Cortex of kidney (tissue), 1 donor: ENCODE measurements at places on chromosomes 2 and 18.

DNA sequence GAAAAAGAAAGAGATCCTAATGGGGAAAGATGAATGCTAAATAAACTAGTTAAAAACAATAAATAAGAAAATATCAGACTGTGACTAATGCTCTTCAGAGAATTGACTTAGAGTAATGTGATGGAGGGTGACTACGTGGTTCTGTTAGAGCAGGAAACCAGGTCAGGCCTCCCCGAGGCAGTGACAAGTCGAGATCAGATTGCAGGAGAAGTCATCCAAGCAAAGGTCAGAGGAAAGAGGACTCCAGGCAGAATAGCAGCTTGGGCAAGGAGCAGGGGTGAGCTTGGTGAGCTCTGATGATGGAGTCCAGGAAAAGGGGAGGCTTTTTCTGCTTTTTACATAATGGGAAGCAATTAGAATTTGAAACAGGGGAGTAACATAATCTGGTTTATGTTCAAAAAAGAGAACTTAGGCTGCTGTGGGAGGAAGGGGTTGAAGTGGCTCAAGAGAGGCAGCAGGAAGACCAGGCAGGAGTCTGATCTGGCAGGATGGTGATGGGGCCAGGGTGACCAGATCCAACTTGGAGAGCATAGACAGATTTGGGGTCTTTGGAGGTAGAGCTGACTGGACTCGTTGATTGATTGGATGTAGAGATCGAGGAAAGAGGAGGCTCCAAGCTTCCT is 27.3 kb upstream of the ITGB6 start:
- DNase-seq = no peak

DNA sequence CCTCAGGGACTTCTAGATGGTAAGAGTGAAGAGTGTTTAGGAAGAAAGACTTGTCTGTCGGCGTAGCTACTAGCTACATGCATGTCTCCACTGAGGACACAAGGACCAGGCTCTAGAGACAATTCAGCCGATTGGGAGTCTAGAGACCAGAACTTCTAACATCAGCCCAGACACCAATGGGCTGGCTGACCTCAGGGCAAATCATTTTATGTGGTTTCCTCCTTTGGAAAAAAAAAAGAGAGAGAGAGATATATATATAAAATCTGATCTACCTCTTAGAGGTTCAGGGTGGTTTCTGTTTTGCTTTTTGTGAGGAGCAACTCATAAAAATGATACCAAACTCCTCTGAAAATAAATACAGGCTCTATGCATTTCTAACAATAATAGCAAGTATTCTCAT is 212.8 kb downstream of the BCL2 start:
- DNase-seq = no peak

DNA sequence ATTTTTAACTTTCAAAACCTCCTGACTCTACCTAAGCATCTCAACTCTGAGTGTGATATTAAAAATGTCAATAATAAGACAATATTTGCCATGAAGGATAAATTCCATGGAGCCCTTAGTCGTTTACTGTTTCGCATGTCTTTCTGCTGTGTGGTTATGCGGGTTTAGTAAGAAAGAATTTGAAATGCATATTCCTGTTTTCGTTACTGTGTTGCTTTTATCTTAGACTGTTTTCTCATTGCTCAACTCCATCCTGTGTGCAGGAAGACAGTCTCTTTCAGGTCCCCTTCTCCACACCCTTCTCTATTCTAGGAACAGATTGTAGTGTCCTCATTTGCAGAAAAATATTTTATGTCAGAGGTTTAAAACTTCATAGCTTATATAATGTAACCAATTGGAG is 82.5 kb upstream of the MAP3K20 start:
- DNase-seq = no peak

DNA sequence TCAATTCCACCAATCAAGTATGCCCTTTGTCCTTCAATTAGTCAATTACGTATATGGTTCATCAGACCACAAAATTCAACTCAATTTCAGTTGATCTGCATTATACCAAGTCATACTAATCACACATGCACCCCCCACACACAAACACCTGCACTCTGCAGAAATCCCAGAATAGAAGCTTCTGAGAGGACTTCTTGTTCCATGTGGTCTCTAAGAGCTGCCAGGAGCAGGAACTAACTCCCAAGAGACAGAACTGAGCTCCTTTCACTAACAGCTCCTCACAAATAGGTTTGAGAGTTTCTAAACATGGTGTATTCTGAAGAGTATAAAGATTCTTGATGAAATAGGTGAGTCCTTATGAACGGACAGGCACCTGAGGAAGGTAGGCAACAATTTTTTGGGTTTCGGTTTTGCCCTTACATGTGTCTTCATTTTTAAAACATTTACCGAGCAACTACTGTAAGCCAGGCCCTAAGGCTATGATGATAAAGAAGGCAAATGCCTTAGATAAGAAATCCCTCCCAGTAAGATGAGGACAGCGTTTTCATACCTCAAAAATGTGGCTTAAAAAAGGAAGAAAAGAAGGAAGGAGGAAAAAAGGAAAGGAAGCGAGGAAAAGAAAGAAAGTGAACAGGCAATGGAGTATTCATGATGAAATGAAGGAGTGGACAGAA is 183.1 kb downstream of the PID1 start:
- DNase-seq = no peak

GRCh38 chr2:100801402-100801801 is 18.5 kb upstream of the NPAS2 start:
- DNase-seq = no peak

DNA sequence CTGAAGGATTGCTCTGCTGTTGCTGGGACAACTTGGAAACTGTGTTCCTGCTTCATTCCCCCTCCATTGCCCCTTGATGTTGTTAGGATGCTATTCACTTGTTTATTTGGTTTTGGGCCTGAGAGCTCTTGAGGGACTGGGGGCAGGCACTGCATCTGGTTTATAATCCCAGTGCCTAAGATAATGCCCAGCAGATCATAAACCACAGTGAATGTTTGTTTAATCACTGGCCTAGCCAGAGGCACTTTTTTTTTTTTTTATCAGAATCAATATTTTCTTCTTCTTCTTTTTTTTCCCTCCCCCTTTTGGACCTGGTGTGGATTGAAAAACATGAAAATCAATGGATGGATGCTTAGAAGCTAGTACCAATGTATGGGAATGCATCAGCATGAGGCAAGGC is 38.1 kb downstream of the KCNS3 start:
- no peak for DNase-seq

DNA sequence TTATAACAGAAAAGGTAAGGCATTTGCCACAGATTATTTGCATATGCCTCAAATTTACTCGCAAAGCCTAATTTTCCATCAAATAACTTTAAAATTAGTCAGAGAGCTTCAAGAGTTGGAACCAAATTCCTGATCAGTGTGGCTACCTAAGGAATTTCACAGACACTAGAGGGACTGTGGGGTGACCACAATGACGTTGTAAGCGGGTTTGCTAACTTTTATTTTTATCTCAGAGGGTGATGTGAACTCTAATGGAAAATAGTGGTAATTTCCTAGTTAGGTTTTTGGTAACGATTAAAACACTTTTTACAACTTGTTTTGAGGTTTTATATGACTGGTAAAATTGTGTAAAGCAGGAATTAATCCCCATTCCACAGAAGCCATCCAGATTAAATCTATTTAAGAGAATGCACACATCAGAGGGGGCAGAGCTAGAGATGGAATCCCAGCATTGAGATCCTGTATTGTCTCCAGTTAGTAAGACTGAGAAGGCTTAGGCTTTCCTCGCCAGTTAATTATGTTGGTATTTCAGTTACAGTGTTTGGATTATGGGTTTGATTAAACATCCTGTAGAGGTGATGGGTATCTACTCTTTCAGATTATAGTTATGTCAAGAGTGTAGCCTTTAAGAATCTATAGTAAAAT is 129.0 kb downstream of the GPD2 start:
- no peak for DNase-seq

- no peak for DNase-seq
These were observed 26.6 kb upstream of the SEH1L start for GRCh38 chr18:12921178-12921577.

DNA sequence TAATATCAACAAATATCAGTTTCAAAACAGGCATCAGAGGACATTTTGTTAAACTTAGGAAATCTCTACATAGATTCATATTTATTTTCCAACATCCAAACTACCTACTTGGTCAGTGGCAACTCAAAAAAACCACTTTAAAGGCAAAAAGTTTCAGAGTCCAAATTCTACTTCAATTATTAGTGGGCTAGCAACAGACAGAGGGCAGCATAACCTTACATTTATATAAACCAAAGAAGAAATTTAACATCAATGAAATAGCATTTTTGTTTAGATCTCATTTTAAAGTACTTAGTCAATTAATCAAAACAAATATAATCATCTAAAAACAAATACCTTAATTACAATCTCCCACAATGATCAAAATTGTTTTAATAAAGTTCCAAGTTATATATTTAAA is 33.3 kb downstream of the RTTN start:
- no peak for DNase-seq

DNA sequence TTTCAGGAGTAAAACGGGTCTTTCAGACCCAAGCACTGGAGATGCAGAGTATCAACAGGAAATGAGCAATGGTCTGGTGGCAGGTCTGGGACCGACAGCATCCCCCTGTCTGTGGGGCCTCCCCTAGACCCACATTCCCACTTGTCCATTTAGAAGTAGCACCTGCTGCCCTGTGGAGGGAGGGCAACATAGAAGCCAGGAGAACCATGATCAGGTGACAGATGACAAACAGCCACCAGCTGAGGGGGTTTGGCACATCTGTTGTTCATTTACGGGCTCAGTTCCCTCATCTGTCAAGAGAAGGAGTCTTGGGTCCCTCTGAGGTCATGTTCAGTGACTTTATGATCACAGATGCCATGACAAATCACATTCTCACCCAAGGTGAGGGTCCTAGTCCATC is 77.9 kb upstream of the SLC66A3 start:
- DNase-seq = no peak

GRCh38 chr2:60071490-60071831 is 482.0 kb downstream of the BCL11A start:
- DNase-seq = no peak

DNA sequence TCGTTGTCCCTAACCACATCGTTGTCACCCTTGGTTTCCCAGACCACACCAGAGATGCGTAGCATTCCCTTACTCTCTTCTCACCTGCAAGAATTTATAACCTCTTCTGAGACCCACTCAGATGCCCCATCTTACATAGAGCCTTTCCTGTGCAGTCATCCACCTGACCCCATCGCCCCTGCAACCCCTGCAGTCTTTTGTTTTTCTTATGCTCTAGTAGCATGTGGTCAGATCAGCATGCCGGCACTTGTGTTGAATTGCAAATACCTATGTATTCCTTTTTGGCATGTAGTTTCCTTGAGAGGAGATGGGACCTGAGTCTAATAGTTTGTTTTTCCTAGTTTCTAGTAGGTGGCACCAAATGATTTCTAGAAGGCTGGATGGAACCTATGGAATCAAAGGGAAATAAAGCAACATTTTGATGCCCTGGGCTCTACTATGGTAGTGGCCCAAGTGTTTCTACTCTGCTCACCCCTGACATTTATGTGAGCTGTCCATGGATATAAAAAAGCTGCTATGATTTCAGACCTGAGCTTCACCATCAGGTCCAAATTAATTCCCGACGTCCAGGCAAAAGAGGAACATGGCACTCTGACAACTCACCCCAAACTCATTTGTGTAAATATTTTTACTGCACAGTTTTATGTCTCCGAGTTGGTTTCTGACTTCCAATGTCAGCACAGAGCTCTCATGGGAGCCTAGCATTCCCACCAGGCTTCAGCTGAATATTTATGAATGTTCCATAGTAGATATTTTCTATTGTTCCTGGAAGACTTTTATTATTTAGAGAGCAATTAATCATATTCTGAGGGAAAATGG is 143.6 kb downstream of the RNF144A start:
- DNase-seq = no peak

DNA sequence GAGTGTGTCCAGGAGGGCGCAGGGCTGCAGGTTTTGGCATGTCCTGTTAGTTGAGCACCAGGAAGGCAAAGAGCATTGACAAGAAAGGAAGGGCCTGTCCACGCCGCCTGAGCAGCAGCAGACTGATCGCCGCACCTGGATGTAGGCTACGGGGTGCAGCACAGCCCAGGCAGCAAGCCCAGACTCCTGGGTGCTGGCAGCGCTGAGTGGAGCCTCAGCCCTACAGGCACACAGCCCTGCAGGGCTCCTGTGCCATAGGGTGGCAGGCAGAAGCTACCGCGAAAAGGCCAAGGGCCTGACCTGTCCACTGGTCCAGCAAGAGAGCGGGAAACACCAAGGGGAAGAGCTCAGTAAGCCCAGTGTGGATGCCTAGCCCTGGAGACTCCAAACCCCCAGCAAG is 198.0 kb downstream of the HDAC4 start:
- DNase-seq = no peak

DNA sequence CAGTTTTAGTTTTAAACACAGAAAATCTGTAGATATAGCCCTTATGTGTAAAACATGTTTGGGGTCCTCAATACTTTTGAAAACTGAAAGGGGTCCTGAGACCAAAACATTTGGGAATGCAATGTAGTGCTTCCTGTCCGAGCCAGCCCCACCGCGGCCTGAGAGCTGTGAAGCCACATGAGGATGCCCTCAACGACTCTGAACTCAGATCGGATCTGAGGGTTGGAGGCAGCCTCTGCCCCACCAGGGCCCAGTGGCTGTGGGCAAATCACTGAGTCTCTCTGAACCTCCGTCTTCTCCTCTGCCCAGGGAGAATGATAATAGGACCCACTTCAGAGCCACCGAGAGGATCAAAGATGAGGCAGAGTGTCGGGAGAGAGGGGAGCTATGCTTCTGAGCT is 33.4 kb upstream of the HPCAL1 start:
- DNase-seq = no peak

- DNase-seq = no peak
These were observed 4.4 kb downstream of the EHD3 start for GRCh38 chr2:31238126-31238905.
